Spleen (tissue), 13 donors: ENCODE measurements at places on chromosomes 16 and 17. TPM values are rescaled to one million over a fixed set of nuclear protein-coding genes. Genes with fewer than 3 reads are reported as not detected.

Gene ATP2A3
- 168 TPM for total RNA-seq

Gene ZNF18
- total RNA-seq: 13.4 TPM

DNA sequence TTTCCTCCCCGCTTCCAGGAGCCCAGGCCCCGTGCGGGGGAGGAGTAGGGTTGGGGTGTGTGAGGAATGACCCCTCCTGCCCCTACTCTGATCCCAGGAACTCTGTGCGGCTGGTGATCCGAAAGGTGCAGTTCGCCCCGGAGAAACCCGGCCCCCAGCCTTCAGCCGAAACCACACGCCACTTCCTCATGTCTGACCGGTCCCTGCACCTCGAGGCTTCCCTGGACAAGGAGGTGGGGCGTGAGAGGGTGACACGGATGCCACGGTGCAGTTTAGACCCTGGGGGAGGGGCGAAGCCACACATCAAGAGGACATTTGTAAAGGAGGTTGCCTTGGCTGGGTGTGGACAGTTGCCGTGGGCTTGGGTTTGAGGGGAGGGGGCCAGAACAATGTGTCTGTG lies 7.4 kb downstream of the ARRB2 start:
- DNase-seq: peak; percentile 91

GRCh38 chr17:40577611-40578065 lies 12.4 kb upstream of the CCR7 start:
- no peak for DNase-seq

DNA sequence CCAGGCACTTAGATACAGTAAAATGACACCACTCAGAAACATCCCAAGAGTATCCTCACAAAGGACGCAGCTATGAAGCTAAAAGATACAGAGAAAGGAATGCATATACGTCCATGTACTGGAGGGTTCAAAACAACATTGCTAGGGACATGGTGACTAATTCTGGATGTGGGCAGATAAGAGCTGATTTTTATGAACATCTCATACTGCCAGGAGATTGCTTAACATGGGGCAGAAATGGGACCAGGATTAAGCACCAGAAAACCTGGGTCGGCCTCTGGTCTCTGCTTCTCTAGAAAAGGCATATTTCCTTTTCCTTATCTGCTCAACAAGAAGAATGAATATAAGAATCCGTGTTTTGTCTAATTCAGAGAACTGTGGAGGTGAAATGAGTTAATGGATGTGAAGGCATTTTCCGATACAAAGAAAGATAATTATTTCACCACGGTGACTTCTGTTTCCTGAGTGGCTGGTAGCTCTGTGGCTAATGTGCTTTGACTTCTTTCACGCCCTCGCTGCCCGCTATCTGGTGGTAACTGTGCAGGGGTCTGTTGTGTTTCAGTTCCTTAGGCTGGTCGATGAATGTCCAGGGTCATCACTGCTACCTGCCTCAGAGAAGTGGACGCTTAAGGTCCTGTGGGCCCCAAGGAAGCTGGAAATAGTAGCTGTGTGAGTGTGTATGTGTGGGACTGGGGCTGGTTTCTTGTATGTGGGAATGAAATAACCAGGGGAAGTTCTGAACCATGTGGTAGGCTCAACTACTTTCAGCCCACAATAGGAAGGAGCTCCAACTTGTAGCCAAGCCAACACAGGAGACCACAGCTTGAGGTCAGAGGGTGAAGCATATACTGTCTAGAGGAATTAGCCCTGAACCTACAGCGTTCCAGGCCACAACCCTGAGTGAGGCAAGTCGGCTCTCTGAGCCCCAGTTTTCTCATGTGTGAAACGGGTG lies 15.8 kb upstream of the CCL5 start:
- no peak for DNase-seq

DNA sequence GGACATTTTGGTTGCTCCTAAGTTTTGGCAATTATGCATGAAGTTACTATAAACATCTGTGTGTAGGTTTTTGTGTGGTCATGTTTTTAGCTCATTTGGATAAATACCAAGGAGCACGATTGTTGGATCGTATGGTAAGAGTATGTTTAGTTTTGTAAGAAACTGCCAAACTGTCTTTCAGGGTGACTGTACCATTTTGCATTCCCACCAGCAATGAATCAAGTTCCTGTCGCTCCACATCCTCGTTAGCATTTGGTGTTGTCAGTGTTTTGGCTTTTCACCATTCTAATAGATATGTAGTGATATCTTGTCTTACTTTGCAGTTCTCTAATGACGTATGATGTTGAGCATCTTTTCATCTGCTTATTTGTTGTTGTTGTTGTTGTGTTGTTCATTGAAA lies 20.2 kb downstream of the TENT4B start:
- no peak for DNase-seq

Gene CES5A
- total RNA-seq: not detected

DNA sequence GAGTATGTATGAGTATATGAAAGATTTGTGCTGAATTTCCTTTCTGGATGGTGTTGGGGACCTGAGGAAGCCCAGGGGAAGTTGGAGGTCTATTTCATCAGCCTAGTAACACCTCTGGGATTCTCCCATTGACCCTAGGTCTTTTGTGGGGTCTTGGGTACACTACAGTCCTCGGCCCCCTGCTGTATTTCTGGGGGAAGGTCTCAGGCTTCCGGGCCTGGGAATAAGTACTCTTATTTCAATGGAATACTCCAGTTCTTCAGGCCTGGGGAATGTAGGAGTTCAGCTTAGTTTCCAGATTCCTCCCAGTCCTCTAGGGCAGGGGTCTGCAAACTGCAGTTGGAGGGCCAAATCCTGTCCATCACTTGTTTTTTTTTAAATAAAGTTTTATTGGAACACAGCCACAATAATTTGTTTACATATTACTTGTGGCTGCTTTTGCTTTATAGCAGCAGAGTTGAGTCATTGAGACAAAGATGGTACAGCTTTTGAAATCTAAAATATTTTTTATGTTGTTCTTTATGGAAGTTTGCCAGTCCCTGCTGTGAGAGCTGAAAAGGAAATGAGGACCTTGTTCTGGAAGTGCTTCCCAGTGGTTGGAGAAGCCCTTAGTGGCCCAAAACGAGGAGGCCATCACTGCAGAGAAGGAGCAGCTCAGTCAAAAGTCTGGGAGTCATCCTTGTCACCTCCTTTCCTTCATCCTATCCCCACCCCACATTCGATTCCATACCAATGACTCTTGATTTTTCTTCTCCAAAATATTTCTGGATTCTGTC lies 142.5 kb upstream of the HS3ST2 start:
- no peak for DNase-seq

- DNase-seq: no peak
Observed at GRCh38 chr17:29844339-29845048, 85.5 kb downstream of the SSH2 start.

Gene RECQL5
- total RNA-seq: 51.0 TPM

DNA sequence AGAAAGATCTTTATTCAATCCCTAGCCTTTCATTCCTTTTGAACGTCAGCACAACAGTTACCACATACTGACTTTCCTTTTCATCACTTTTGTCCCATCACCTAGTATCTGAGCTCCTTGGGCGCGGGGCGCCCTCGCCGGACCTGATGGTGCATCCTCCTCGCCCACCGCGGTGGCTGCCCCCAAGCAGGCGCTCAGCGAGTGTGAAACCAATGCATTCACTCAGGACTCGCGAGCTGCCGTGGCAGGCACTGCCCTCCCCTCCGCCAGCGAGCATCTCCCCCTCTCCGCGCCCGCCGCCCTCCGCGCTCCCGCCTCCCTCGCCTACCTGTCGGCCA lies 756 bp downstream of the KLHL11 start:
- no peak for DNase-seq

Gene DHRS7C
- total RNA-seq: not detected

Gene KRTAP4-4
- not detected for total RNA-seq

- peak; percentile 88 for DNase-seq
Observed at GRCh38 chr17:75633486-75634375, 497 bp downstream of the SMIM5 start.

Gene AARS1
- 45.3 TPM for total RNA-seq

Gene SCNN1B
- total RNA-seq: 6.3 TPM

DNA sequence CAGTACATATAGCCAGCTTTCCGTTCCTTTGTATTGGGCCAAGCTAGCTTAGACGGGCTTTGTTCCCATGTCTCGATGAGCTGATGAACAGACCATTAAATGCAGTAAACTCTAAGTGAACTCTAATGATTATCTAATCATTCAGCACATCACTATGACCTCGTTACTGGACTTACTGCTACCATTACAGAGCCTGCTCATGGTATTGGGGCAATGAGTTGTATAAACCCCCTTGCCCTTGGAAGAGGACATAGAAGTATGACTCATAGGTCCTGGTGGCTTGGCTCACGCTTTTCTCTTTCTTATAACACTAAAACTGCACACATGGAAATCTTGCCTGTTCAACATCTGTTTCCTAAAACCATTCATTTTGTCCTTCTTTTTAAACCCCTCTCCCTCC lies 93.6 kb upstream of the DYNLRB2 start:
- no peak for DNase-seq

DNA sequence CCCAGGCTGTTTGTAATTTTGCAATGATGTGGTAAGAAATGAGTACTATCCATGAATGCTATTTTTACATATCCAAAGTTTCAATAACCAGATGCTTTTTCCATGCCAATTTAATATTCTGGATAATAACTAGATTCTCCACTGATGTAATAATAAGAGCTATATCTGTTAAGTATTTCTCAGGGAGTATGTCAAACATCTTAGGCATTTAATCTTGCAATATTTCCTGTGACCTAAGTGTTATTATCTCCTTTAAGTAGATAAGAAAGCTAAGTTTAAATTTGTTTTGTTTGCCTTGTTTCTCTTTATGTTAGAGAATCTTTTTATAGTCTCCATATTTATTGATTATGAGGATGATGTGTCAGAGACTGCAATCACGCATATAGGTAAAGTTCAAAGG lies 32.3 kb upstream of the HS3ST3A1 start:
- no peak for DNase-seq

Gene RNF112
- 7.6 TPM for total RNA-seq
